ENCODE measurements at places on chromosomes 2 and 18.

DNA sequence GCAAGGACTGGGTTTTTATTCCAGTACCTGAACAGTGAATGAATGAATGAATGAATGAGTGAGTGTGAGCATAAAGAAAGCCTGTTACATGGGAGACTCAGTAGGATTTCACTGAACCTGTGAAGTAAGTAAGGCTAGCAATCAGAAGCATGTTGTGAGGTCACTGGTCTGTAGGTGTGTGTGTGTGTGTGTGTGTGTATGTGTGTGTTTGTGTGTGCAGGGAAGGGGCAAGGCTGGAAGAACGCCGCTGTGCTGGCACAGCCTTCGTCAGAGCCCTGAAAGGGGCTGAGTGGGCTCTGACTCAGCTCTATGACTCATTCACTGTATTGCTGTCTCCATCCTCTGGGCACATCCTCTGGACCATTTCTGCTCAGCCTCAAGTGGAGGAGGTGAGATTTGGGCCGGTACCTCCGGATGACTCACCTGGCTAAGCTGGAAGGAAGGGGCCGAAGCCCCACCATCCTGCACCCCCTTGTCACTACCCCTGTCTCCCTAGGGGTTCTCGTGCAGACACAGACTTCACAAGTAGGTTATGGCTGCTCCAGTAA, 51.4 kb upstream of the MRPL33 start:
- H3K4me3 ChIP-seq, result no peak overlapping the region
- peaks cover 9% of the 10 kb centered on the region for H3K27me3 ChIP-seq
- DNase-seq, result peak; percentile 73
- H3K27ac ChIP-seq, result no peak overlapping the region
- no peaks in the 10 kb centered on the region for H3K36me3 ChIP-seq

GRCh38 chr2:106191511-106192016, 2.5 kb downstream of the UXS1 start:
- H3K27me3 ChIP-seq, result peaks cover 2% of the 10 kb centered on the region
- no peak overlapping the region for H3K27ac ChIP-seq
- peaks cover 45% of the 10 kb centered on the region for H3K4me1 ChIP-seq
- peaks cover 21% of the 10 kb centered on the region for H3K36me3 ChIP-seq
- peak overlapping the region; percentile 84 for H3K4me3 ChIP-seq
- DNase-seq, result no peak

DNA sequence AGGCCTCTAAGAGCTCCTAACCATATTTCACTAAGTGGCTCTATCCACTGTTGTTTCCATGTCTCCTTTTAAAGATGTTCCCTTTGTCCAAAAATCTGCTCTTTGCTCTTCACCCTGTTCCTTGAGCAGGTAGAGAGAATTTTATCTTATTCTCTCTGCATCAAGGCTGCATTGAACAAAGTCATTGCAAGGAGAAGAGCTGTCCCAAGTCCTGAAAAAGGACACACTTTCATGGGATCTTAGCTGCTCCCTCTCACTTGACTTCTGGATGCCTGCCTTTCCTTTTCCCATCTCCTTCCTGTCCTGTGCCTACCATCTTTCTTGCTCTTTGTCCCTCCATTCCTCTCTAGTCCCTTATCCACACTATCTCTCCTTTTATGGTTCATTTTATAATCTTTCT, 235.2 kb upstream of the THSD7B start:
- H3K27ac ChIP-seq, result no peak overlapping the region
- no peaks in the 10 kb centered on the region for H3K27me3 ChIP-seq
- H3K4me1 ChIP-seq, result no peaks in the 10 kb centered on the region
- H3K4me3 ChIP-seq, result no peak overlapping the region

DNA sequence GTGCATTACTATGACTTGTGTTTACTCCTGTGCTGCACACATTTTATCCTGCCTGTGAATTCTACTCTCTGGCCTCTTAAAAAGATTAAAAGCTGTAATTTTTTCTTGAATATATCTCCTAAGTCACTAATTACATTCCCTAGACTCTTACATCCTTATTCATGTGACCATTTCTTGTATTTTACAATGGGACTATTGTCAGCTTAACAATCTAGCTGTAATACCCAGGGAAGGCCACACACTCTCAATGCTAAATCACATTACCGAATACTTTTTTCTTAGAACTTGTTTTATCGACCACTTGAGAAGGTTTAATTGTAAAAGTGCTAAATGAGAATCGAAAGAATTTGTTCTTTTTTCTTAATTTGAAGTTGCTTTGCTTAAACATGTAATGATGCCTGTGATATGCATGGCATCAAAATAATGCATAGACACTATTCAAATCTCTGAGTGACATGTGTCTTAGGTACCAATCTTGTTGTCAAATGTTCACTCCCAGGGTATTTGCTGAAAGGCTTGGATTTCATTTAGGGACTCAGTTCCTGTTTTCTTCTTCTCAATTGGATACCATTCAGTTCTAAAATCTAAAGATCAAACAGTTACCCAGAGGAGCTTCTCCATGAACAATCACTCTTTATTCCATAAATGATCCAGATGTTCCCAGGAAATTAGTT, 498.5 kb downstream of the DPP10 start:
- DNase-seq, result no peak
- no peaks in the 10 kb centered on the region for H3K27me3 ChIP-seq
- no peaks in the 10 kb centered on the region for H3K4me1 ChIP-seq

GRCh38 chr18:58803978-58804377, 60.7 kb upstream of the ZNF532 start:
- no peak overlapping the region for H3K4me3 ChIP-seq
- no peak for DNase-seq
- H3K27me3 ChIP-seq, result peaks cover 12% of the 10 kb centered on the region

DNA sequence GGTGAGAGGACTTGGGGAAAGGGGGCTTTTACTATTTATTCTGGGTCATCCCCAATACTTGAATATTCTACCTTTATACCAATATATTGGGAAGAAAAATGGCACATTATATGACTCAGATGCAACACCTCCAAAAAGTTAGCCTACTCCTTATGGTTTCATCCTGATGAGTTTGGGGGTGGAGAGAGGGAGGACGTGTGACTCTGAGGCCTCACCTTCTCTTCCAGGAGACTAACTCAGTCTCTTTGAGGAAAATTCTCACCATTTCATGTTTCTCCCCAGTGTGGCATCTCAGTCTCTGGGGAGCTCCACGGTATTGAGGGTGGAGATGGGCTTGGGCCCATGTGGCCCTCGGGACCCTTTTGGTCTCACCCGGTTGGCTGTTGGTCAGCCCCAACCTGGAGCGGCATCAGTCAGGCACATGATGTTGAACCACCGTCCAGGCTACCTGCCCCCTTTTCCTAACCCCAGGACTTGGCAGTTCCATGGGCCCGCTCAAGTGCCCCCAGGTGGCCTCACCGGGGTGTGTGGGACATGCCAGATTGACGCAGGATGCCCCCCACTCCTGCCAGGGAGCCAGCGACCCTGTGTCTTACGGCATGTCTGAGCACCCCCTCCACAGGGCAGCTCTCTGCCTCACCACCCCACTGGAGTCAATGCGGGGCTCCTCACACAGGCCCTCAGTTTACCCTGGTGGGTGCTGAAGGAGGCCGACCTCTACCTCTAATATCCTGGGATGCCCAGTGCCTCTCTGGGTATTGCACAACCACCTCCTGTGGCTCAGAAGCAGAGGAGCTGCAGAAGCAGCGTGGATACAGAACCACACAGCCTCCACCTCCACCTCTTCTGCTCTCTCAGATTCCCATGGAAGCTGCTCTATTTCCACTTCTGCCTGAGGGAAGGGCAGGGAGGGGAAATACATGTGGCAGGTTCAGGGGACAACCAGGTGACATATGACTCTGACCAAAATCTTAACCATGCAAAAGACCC, 297.4 kb downstream of the EIPR1 start:
- no peak overlapping the region for H3K27ac ChIP-seq
- no peak for DNase-seq
- no peaks in the 10 kb centered on the region for H3K27me3 ChIP-seq
- no peaks in the 10 kb centered on the region for H3K36me3 ChIP-seq
- no peak overlapping the region for H3K4me3 ChIP-seq

GRCh38 chr2:148971547-148971946, 67.0 kb upstream of the LYPD6B start:
- peaks cover 2% of the 10 kb centered on the region for H3K36me3 ChIP-seq
- H3K4me1 ChIP-seq, result peaks cover 21% of the 10 kb centered on the region
- no peak overlapping the region for H3K27ac ChIP-seq
- H3K27me3 ChIP-seq, result no peaks in the 10 kb centered on the region
- no peak overlapping the region for H3K4me3 ChIP-seq

DNA sequence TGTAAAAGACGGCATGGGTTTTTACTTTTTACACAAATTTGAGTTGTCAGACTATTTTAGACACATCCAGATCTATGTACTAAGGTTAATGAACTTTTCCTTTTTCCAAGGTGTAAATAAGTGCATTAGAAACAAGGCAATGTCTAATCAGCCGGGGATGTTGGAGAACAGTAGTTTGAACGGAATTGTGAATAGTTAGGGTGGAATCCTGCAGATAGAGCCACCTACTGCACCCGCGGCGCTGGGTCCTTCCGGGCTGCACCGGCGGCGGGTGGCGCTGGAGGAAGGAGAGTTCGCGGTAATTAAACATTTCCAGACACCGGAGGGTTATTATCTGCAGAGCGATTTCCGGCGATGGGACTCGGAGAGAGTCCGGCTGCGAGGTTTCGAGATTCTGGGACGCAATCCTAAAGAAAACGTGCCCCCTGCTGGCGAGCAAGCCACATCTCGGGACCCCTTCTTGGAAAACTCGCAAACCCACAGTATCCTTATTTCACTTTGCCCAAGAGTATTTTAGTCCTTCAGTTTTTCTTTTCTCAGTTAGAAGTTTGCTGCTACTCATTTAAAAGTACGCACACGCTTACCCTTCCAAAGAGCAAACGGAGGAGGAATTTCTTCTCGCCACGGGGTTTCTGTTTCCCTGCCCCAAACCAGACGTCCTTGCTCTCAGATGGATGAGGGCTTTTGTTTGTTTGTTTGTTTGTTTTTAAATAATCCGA, 4.5 kb upstream of the OSR1 start:
- H3K27me3 ChIP-seq, result peaks cover 95% of the 10 kb centered on the region
- H3K36me3 ChIP-seq, result no peaks in the 10 kb centered on the region
- H3K4me1 ChIP-seq, result peaks cover 24% of the 10 kb centered on the region
- peak overlapping the region; percentile 93 for H3K4me3 ChIP-seq
